ENCODE measurements at places on chromosomes 7 and 10.

- DNase-seq = no peak
These were observed 204.1 kb upstream of the POM121L12 start for GRCh38 chr7:52831321-52831720.

- no peak for DNase-seq
These were observed 338.7 kb downstream of the SORCS1 start for GRCh38 chr10:106825576-106826364.

- DNase-seq = no peak
These were observed 109.2 kb downstream of the PTPN20 start for GRCh38 chr10:47020471-47020870.

- DNase-seq = no peak
These were observed 628.6 kb upstream of the ANKRD30A start for GRCh38 chr10:36496758-36497157.

DNA sequence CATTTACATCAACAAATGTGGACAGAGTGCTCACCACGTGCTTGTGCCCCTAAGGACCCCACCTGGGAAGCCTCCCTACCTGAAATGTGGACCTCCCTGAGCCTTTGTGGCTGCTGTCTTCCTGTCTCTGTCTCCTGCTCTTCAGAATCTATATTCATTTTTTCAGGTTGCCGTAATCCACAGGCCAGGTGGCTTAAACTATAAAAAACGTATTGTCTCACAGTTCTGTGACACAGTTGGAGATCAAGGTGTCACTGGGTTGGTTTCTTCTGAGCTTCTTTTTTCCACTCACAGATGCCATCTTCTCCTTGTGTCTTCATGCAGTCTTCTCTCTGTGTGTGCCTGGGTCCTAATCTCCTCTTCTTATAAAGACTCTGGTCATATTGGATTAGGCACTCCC is 5.6 kb upstream of the VSTM4 start:
- DNase-seq = no peak

- DNase-seq = no peak
These were observed 30.1 kb downstream of the OSBPL3 start for GRCh38 chr7:24949884-24950283.

DNA sequence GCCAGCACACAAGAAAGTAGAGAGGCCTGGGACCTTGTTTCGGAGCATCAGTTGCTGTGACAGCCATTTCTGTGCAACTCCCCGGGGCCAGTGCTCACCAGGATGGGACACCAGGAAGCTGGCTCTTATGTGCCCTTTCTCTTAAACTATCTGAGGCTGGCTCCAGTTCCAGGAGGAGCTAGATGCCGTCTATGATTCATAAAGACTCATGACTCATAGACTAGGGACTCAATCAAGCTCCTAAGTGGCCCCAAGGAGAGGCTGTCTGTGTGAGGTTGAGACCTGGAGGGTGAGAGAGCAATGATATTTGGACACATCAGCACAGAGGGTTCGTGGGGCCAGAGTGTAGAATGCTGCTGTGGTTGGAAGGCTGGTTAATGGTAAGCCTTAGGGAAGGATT is 580.1 kb downstream of the CCSER2 start:
- DNase-seq = no peak

DNA sequence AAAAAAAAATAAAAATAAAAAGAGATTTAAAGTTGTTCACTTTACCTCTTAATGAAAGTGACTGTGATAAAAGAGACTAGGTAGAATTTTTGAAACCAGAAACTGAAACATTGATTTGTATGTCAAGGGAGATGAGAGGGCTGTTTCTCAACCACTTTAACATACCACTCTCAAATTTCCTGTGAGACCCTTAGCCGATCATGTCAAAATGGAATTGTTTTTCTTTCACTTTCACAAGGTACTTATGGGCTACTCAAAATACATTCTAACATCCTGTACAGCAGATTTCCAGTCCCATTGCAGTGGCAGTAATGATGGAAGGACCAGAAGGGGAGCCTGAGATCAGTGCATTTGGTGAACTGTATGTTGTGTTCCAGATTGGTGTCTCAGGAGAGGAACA is 261.2 kb downstream of the PPP1R3A start:
- no peak for DNase-seq

GRCh38 chr7:51764976-51765375 is 448.4 kb upstream of the COBL start:
- DNase-seq = no peak

GRCh38 chr10:100730725-100731406 is 14.5 kb upstream of the PAX2 start:
- DNase-seq = peak; percentile 4

DNA sequence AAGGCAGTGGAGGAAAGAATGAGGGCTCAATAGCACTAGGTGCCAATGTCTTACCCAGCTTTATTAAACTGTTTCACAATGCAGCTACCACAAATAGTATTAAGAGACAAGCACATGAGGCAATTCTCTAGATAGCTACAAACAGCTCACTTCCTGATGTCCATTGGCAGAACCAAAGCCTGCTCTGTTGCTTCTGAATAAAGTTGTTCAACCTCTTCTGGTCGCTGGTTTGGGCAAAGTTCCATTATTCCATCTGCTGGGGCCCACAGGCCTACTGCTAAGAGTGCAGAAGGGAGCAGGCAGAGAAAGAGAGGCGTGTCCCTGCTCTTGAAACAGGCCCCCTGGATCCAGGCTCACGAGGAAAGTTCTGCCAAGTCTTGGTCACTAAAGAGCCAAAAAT is 173.9 kb downstream of the ZNF438 start:
- no peak for DNase-seq

DNA sequence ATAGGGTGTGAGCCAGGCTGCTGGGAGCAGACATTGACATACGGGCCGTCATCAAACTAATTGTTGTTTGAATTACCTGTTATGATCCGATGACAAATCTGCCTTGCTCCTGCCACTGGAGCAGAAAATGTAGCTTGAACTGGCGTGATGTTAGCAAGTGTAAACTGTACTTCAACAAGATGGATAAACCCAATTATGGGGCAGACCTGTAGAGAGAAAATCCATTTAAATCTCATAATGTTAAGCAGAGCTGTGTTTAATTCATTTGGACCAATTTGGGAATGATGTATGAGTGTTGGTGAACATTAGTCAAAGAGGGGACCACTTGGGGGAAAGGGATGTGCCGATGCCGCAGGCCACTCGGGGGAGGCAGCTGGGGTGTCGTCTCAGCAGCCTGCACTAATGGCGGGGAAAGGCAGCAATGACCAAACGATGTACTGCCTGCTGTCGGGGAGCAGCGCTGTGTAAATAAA is 27.4 kb downstream of the TCF7L2 start:
- no peak for DNase-seq

- no peak for DNase-seq
These were observed 141.4 kb downstream of the PLPP4 start for GRCh38 chr10:120598386-120598785.

GRCh38 chr10:6347391-6347951 is 144.7 kb downstream of the PFKFB3 start:
- DNase-seq = no peak

DNA sequence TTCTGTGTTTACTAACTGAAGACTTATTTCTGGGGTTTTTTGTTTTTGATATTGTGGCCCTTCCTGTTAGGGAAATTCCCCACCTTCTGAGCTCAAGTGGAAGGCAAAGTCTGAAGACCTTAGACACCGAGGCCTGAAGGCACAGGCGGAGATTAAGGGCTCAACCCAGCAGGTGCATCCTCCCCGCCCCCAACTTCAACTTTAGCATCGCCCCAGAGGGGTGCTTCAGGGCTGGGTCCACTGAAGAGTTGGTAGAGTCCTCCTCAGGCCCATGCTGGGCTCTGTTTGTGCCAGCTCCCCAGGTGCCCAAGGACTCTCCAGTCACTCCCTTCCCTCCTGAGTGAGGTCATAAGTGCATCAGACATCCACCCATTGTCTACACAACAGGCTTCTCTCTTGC is 9.4 kb upstream of the PPIA start:
- DNase-seq = no peak

- DNase-seq = no peak
These were observed 11.1 kb downstream of the LRRN3 start for GRCh38 chr7:111101856-111102646.

DNA sequence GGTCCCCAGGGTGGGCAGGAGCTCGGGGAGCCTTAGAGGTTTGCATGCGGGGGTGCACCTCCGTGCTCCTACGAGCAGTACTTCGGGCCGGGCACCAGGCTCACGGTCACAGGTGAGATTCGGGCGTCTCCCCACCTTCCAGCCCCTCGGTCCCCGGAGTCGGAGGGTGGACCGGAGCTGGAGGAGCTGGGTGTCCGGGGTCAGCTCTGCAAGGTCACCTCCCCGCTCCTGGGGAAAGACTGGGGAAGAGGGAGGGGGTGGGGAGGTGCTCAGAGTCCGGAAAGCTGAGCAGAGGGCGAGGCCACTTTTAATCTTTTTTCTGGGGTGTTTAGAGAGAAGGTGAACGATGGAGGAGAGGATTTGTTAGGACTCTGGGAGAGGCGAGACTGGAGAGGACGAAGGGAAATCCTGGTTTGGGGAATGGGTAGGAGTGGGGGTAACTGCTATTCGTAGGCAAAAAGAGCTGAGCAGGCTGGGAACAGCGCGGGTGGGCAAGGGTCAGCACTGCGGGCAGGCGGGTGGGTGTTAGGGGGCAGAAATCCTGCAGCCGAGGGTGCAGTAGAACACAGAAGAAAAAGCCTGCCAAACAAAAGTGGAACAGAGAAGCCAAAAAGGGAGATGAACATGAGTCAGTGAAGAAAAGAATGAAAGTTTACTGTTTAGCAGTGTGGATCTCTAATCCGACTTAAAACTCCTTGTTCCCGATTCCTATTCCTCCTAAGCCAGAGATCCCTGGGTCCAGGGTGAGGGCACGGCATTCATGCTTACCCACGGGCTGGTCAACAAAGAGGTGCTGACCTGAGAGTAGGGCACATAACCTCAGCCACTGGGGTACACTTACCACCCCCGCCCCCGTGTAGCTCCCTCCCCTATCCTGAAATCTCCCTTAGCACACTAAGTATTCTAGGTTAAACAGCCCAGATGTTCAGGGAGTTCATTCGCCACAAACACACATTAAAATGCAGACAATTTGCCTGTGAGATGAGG is 26.9 kb downstream of the PRSS2 start:
- peak; percentile 54 for DNase-seq

- no peak for DNase-seq
These were observed 29.7 kb upstream of the DDC start for GRCh38 chr7:50594734-50595485.

DNA sequence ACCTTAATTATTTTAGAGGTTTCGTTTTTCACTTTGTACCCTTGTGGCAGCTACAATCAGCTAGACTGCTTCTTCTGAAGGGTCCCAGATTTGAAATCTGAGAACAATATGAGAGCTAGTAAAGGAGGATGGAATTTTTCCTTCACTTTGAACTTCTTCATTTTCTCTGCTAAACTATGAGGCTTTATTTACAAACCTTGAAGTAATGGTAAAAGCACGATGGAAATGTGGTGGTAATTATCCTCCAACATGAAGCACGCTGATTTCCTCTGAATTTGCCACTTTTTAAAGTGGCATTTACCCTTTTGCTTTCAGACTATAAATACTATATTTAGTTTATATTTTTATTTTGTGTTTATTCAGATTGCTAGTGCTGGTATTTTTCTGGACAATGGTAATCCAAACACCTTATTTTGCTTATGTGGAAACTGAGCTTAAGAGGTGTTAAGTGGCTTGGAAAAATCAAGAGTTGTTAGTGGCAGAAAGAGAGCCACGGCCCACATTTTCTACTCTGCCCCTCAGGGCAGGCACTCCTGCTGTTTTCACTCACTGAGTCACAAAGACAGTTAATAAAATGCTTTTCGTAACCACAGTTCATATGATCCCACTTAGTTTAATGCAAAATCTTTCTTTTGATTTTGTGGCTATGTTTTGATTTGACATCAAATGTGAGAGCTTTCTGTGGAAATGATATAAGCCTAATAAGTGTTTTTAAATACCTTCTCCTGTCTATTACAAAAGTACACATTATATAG is 2.7 kb downstream of the SSMEM1 start:
- no peak for DNase-seq

DNA sequence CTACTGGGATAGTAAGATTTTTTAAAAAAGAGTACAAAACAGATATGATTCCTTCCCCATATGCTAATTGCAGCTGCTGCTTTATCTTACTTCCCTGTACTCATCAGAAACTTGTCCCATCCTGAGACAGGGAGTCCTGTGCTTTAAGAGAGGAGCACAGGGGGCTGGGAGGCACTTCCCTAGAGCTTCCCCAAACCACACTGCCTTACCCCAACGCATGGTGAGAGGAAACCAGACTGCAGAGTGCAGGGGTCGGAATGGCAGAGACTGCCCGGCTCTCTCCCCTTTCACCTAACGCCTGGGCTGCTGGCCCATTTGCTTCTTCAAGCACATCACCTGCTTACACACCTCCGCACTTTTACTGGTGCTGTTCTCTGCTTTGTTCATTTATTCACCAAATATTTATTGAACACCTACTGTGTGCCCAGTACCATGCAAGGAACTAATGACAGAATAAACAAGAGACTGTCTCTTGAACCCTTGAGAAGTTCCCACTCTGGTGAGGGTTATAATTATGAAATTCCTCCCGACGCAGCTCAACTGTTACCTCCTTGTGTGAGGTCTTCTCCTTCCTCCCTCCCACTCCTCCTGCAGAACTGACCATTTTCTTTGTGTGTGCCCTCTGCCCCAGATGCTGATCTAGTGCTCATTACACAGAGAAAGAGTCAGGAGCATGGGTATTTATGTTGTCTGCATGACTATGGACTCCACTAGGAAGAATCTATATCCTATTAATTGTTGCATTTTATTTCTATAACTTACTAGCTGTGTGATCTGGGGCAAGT is 289.7 kb downstream of the TCF7L2 start:
- no peak for DNase-seq

- DNase-seq = no peak
These were observed 61.4 kb downstream of the SYPL1 start for GRCh38 chr7:106050746-106051117.

GRCh38 chr10:11009471-11010308 is 8.0 kb upstream of the CELF2 start:
- no peak for DNase-seq

- no peak for DNase-seq
These were observed 66.8 kb upstream of the EXOC4 start for GRCh38 chr7:133186060-133186459.

DNA sequence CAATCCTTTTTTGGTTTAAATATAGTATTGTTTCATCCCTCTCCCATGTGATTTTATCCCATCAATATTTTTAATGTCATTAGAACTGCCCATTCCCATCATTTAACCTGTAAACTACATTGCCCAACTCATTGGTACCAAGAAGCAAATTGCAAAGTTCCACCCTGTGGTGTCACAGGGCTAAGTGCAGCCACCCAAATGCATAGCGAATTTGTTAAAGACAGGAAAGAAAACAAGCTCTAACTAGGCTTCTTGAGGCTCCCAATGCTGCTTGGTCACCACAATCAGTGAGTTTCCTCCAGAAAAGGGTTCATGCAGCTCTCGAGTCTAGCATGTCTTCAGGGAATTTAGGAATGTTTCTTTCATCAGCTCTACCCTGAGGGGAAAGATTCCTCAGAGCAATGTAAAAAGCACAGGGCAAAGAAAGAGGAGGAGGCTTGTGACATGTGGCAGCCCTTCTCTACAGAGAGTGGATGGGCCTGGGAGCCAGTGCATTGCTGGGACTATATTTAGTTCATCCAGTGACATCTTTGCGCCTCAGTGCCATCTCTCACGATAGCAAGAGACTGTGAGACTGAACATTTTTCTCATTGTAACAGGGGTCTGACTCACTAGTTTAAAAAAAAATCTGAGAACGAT is 58.1 kb downstream of the CAV1 start:
- DNase-seq = no peak

- no peak for DNase-seq
These were observed 12.7 kb downstream of the AFAP1L2 start for GRCh38 chr10:114391599-114391998.

Data from CD4-positive, alpha-beta T cell treated with Interleukin-6 at 100 ng/mL for 8 hours (primary cell).